ENCODE measurements at places on chromosomes 1 and 21. TPM values are rescaled to one million over a fixed set of nuclear protein-coding genes. Genes with fewer than 3 reads are reported as not detected.
A peak's percentile ranks its signal among the peaks of the same experiment; 100 is the strongest.

GRCh38 chr21:25556091-25556490 is 51.2 kb downstream of the MRPL39 start:
- no peak for DNase-seq

DNA sequence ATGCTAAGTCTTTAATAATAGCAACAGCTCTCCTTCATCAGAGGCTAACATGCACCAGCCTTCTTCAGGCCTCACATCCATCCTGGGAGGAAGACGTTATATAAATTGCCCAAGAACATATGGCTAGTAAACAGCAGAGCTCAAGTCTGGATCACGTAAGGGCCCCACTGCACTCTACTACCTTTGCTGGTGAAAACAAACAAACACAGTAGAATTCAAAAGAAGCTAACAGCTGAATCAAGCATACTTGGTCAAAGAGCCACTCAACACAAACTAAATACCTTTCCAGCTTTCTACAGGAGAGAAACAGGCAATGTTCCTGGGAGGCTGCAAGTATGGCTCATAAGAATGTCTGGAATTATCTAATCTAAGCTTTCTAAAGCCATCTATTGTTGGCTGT is 66.0 kb downstream of the WLS start:
- DNase-seq: no peak

GRCh38 chr1:4658643-4659628 is 4.5 kb downstream of the AJAP1 start:
- DNase-seq: no peak

DNA sequence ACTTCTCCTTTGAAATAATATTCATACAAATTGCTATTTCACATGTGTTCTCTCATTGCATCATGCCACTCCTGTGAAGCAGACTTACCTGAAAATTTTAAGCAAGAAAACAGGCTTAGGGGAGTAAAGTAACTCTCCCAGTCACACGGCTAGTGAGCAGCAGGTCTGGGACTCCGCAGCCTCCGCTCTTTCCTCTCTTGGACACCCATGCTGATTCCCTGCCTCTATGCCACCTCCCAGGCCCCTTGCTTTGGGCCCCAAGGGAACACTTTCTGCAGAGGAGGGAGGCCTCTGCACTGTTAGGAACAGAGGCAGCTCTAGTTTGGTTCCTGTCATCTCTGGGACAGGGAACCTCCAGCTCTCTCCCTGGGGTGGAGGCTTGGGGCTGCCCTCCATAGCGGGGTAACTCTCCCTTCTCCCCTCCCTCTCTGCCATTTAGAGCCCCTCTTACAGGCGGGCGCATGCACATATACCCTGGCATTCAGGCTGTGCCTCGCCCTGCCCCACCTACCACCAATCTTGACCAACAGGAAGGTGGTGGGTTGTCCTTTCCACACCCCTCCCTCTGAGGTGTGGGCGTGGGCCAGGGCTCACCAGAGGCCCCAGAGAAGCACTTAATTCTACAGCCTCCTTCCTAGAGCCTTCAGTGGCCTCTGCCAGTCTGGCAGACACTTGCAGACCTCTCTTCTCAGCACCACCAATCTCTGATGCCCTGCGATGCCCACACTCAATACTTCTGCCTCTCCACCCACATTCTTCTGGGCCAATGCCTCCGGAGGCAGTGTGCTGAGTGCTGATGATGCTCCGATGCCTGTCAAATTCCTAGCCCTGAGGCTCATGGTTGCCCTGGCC is at the start of gene RXFP4:
Gene RXFP4, plus strand, starts transcription at position 646 of the 852 bp plus-strand sequence. Its CDS starts 72 bp downstream, at position 718.
- DNase-seq: peak; percentile 74

DNA sequence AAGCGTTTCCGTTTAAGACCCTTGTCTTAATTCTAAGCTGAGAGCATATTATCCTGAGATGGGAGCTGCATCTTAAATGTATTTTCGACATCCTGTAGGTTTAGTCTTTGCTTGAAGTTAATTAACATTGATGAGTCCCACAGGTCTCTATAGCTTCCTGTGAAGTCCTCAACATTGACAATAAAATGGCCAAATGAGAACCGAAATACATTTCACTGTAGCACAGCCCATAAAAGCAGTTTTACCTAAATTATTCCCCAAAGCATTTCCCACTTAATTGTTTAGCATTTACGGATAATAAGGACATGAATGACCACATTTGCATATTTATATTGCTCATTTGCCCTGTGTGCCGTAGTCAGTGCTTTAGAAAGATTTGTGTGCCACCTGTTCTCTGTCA is 116.4 kb downstream of the CRB1 start:
- DNase-seq: no peak

GRCh38 chr1:116329524-116330341 is 43.3 kb upstream of the ATP1A1 start:
- no peak for DNase-seq

DNA sequence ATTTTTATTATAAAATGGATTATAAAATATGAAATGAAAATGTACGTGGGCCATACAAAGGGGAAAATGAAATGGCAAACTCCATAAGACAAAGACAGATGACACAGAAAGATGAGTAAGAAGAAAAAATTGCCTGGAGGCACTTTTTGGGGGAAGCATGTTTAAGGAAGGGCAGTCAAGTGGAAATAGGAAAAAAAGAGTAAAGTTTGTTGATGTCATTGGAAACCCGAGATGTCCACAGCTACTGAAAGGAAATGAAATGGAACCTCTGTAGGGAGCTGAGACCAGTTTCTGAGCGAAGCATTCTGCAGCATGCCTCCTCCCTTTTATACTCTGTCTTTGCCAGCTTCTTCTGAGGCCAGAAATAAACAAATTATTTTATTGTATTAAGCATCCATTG is 203.4 kb upstream of the UBE2U start:
- DNase-seq: no peak

GRCh38 chr1:58765006-58765405 is 18.8 kb downstream of the JUN start:
- no peak for DNase-seq

DNA sequence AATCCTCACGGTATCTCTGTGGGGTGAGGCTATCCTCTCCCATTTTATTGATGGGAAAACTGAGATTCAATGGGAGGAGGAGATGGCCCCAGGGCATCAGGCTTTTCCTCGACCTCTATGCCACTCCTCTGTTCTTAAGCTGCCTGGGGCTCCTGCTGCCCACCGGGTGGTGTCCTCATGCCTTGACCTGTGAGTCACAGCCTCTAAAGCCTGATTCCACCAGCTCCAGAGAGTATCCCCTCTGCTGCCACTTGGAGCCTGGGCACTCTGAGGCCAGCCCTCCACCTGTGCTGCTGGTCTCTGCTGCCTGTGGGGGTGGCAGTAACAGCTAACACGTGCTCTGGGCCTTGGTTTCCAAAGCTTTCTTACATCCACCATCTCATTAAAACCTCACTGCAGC is 241.2 kb downstream of the TRABD2B start:
- no peak for DNase-seq

- DNase-seq: no peak
These were observed 261.5 kb downstream of the NFIA start for GRCh38 chr1:61343734-61344420.

DNA sequence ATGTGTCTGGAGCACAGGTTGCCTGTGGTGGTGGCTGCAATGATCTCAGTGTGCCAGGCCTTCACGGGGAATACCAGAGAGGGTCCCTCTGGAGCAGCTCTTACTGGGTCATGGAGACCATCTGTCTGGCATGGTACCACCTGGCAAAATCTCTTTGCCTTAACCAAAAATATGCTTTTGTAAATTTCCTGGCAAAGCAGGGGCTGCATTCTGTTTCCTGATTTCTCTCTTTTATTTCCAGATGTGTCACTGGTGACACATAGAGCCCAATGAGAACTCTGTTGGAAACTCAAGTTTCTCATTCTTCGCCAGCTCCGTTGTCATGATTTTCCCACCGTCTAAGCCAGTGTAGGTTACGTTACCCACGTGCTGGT is 136.5 kb downstream of the FGGY start:
- no peak for DNase-seq

DNA sequence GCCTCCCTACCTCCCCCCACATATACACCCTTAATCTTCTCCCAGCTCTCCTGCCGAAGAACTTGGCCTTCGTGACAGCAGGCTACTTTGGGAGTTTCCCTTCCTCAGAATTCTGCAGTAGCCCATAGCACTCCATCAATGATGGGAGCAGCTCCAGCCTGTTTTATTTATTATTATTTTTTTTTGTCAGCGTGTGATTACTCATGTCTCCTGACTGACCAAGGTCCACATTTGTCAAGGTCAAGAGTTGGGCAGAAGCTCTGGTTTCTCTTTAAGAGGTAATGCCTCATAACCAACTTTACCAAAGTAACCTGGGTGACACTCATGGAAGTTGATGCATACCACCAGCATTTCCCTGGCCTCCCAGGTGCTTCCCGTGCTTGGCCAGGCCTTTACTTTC is 125.4 kb downstream of the ZZZ3 start:
- no peak for DNase-seq

- no peak for DNase-seq
These were observed 95.7 kb downstream of the PLPPR5 start for GRCh38 chr1:98908980-98909379.

GRCh38 chr1:14282707-14283106 is 315.8 kb upstream of the KAZN start:
- DNase-seq: no peak

DNA sequence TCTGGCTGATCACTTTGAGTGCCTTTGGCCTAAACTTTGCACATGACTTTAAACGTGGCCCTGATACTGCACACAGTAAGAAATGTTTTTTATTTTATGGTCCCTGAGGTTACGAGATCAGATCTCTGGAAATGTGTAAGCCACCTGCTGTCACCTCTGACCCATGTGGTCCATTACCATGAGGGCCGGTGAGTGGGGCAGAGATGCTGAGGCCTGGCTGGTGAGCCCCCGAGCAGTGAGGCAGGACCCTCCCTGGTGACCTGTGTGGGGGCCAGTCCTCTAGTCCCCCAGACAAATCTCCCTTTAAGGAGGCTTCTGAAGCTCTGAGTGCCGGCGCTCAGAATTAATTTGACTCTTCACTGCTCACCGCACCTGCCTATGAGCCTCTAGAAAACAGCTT is 12.4 kb downstream of the TFF3 start:
- DNase-seq: no peak

- no peak for DNase-seq
These were observed 64.3 kb upstream of the ZC3H12A start for GRCh38 chr1:37410105-37410504.

GRCh38 chr1:42152119-42152518 is 1.1 kb upstream of the GUCA2B start:
- DNase-seq: no peak

GRCh38 chr21:26491663-26492062 is 81.4 kb downstream of the CYYR1 start:
- DNase-seq: no peak

DNA sequence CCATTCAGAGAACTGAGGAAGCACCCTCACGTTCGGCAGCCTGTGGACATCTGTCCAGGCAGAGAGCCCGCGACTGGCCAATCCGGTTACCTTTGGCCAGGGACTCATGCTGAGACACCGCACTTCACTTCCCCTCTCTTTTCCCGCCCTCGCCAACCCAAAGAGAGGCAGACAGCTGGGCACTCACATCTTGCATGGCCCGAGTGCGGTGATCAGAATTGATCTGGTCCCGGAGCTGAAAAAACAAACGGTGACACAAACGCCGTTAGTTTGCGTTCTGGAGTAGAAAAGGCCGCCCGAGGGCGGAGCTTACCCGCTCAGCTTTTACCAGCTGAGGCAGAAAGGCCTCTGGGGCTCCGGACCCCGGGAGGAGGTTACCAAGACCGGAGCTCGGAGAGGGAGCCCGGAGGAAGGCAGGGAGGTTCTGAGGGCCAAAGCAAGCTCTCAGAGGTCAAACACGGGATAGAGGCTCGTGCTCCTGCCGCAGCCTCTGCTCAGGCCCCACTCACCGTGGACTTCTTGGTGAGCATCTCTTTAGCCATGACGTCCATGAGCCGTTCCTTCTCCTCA is 376 bp downstream of the SF3A3 start:
- DNase-seq: peak; percentile 49

GRCh38 chr1:97824624-97825023 is 96.2 kb downstream of the DPYD start:
- DNase-seq: no peak

DNA sequence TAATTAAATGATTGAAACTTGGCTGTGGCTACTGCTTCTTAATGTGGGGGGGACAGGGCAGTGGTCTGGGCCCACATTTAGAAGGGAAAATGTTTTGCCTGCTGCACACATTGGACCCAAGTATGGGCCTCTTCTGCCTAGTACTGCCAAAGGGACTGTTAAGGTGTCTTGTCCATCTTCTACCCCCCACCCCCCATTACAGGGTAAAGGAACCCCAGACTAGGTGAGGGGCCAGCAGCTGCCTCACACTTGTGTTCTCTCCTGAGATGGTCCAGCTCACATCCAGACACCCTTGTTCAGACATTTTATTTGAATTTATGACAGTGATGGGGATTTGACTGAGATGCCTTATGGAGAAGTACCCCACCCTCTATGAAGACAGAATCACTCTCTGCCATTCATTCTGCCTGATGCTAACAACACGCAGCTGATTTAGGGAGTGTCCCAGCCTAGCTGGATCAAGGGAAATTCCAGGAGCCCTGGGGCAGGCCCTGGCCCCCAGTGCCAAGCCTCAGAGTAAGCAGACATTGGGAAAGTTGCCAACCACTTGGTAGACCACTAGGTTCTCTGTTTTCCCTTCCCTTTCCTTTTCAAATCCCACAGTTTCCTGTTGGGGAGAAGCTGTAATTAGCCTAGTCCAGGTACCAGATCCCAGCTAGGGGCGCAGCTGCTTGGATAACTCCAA is 42.1 kb downstream of the YARS1 start:
- DNase-seq: peak; percentile 14

- no peak for DNase-seq
These were observed 21.3 kb downstream of the VN1R5 start for GRCh38 chr1:247277191-247277590.

GRCh38 chr1:149963358-149963757 is 26.7 kb upstream of the MTMR11 start:
- DNase-seq: no peak

- no peak for DNase-seq
These were observed 47.4 kb downstream of the PLA2G4A start for GRCh38 chr1:186875896-186876835.

- no peak for DNase-seq
These were observed 72.7 kb upstream of the LYST start for GRCh38 chr1:235939480-235939775.

DNA sequence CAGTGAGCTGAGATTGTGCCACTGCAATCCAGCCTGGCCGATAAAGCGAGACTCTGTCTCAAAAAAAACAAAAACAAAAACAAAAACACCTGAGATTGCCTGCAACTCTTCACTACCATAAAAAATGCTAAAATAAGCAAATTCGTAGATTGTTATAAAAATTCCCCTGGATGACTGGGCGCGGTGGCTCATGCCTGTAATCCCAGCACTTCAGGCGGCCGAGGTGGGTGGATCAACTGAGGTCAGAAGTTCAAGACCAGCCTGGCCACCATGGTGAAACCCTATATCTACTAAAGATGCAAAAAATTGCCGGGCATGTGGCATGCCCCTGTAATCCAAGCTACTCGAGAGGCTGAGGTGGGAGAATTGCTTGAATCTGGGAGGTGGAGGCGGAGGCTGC is 10.7 kb downstream of the MED18 start:
- DNase-seq: no peak

GRCh38 chr21:17925899-17926298 is 106.7 kb upstream of the C21orf91 start:
- peak; percentile 1 for DNase-seq

The CD101 gene
- 0.05 TPM for total RNA-seq

The CYP4Z1 gene
- total RNA-seq: not detected

The CTXND2 gene
- not detected for total RNA-seq

The CA14 gene
- total RNA-seq: not detected

The C1orf21 gene
- 4.8 TPM for total RNA-seq

The CRP gene
- total RNA-seq: not detected

The AADACL4 gene
- total RNA-seq: not detected

The CRNN gene
- not detected for total RNA-seq

The GNAT2 gene
- total RNA-seq: not detected

The SPRR2G gene
- not detected for total RNA-seq

The RAB7B gene
- total RNA-seq: 9.0 TPM

The RNU1-2 gene
- under 0.01 TPM for total RNA-seq

All from HT-29 (cell line).